IPS DF 19.7 (cell line): ENCODE measurements at places on chromosomes 6 and 20.

GRCh38 chr6:164206807-164207423 lies 792.4 kb downstream of the QKI start:
- no peak for DNase-seq

GRCh38 chr6:38443352-38444144 lies 196.2 kb downstream of the BTBD9 start:
- no peak for DNase-seq

- no peak for DNase-seq
Measured at GRCh38 chr6:124226396-124226795, 422.7 kb downstream of the NKAIN2 start.

- DNase-seq = no peak
Measured at GRCh38 chr20:57118107-57118769, 148.2 kb downstream of the BMP7 start.
